NCI-H748 treated with DMSO at 0.1 percent for 48 hours (cell line): ENCODE measurements at places on chromosomes 7 and 10.
A peak's percentile ranks its signal among the peaks of the same experiment; 100 is the strongest.

DNA sequence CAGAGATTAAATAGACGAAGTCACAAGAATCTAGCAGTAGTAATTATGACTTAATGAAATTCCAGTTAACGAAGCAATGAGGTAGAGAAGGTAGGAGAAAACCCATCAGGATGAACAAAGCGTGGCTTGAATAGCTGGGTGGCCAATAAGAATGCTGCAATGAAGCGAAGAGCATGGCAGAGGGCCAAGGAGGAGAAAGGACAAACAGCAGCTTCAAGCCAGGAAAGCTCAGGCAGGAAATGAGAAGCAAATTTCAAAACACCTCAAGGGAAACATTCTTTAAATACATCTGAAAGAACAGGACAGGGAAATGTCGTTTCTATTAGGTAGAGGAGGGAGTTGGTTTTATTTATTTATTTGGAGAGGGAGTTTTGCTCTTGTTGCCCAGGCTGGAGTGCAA, 122.5 kb downstream of the KIAA1217 start:
- DNase-seq: no peak

DNA sequence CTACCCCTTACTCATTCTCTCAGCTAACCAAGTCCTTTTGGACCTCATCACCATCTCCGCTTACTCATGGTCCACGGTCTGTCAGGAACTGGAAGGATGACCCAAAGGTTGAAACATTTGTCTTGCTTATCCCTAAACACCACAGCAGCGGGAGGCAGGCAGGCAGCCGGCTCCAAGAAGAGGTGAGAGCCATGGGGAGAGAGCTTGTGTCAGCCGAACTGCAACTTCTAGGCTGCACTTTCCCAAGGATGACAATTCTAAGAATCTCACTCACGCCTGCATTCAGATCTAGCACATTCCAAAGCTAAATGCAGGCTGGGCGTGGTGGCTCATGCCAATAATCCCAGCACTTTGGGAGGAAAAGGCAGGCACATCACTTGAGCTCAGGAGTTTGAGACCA, 86.0 kb downstream of the SPDYE5 start:
- DNase-seq: no peak

GRCh38 chr10:44724415-44725174, 186.5 kb upstream of the TMEM72 start:
- no peak for DNase-seq

DNA sequence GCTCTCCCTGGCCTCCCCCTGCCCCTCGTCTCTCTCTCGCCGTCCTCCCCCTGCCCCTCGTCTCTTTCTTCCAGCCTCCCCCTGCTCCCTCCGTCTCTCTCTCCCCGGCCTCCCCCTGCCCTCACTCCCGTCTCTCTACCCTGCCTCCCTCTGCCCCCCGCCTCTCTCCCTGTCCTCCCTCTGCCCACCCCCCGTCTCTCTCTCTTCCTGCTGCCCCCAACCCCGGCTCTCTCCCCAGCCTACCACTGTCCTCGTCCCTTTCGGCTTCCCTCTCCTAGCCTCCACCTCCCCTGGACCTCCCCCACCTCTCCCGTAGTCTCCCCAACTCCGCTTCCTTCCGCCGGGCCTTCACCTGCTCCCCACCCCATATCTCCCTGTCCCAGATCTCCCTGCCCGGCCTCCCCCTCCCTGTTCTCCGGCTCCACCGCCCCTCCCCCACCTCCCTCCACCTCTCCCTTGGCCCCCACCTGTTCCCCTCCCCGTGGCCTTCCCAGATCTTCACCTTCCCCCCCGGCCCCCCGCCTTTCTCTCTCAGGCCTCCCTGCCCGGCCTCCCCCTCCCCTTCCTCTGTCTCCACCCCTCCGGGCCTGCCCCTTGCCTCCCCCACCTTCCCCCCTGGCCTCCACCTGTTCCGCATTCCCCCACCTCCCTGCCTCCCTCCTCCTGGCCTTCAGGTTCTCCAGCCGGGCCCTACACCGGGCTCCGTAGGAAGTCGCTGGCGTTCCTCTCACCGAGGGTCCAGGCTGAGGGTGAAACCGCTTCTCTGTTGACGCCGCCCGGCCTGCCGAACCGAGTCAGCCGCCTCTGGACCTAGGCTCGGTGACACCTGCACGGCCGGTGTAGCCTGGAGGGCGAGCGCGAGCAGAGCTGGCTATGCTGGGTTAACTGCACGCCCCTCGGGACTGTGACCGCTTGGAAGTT, 1.2 kb downstream of the GET4 start:
- DNase-seq: no peak

DNA sequence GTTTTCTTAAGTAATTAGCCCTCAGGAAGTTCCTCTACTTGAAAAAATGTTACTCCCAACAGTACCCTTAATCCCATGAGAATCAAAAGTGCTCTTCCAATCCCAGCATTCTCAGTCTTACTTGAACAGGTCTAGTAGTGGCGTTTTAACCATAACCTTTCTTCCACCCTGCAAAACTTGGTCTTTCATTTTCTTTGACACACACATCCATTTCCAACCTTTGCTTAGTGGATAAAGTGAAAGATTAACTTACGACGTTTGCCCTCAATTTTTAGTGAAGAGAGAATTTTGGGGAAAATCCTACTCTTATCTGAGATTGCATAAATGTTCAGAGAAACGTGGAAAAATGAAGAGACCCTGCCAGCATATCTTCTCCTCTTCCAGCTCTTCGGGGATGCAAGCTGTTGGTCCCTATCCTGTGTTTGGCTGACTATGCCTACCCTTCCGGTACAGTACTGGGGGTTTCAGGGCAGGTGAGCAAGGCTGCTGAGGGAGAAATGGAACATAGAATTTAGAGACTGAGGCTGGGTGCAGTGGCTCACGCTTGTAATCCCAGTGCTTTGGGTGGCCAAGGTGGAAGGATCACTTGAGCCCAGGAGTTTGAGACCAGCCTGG, 18.8 kb downstream of the WBP1L start:
- no peak for DNase-seq

- no peak for DNase-seq
Observed at GRCh38 chr10:29685506-29685905, 50.7 kb upstream of the SVIL start.

- no peak for DNase-seq
Observed at GRCh38 chr10:100041306-100042002, 31.7 kb upstream of the DNMBP start.

DNA sequence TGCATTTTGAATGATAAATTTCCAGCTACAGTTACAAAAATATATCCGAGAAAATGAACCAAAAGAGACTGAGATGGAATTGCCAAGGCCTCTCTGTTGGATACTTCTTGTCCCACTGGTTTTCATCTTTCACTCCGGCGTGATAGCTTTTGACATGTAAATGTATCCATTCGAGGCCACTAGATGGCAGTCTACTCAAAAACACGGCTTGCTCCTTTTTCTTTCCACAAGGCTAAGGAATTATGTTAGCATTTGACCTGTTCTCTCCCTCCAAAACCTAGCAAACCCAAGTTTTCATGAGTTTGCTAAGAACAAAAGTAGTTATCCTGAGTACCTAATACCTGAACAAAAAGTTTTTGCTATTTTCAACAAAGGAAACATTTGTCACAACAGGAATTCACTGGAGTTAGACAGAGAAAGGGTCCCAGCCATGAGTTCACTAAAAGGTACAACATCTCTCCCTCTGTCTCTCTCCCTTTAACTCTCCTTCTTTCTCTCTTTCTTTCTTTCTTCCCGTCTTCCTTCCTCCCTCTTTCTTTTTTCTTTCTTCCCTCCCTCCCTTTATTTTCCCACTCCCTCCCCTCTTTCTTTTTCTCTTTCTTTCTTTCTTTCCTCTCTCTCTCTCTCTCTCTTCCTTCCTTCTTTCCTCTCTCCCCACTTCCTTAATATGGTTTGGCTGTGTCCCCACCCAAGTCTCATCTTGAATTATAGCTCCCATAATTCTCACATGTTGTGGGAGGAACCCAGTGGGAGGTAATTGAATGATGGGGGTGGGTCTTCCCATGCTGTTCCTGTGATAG, 207.9 kb upstream of the MYO3A start:
- DNase-seq: peak; percentile 57

- no peak for DNase-seq
Observed at GRCh38 chr10:42932116-42932515, 144.8 kb upstream of the RET start.

GRCh38 chr10:47396311-47396717, 12.2 kb upstream of the ZNF488 start:
- DNase-seq: no peak
